ENCODE measurements at places on chromosomes 16 and 17.

DNA sequence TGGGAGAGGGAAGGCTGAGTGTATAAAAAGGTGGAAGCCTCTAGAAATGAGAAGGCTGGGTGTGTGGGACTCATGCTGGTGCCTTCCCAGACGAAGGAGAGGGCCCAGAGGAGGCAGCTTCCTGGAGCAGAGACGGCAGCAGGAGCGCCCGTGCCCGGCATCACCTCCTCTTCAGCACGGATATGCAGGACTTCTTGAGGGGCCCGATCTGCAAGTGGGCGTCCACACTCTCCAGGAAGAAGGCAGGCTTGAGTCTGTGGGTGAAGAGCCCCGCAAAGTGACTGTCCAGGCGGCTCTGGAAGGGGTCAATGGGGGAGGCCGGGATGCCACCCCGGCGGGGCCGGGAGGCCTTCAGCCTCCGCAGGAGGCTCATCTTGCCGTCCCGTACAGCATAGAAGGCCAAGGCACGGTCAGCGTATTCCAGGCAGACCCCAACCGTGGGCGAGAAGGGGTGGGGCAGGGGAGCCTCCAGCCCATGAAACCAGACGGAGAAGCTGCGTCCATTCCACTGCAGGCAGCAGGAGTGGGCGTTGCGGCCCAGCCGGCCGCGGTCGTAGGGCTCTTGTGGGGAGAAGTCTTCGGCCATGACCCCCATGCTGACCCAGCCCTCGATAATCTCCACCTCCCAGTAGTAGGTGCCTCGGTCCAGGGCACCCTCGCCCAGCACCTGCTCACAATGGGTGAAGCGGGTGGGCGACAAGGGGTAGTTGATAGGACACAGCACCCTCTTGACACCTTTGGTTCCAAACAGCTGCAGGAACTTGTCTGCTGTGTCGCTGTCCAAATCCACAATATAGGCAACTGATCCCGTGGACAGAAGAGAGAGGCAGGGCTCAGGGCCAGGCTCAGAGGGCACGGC lies 3.8 kb downstream of the TRIM47 start:
- no peak for DNase-seq

GRCh38 chr16:59324462-59324861 lies 590.3 kb upstream of the GOT2 start:
- DNase-seq: no peak

GRCh38 chr17:15364615-15365014 lies 23.2 kb upstream of the TEKT3 start:
- DNase-seq: no peak

DNA sequence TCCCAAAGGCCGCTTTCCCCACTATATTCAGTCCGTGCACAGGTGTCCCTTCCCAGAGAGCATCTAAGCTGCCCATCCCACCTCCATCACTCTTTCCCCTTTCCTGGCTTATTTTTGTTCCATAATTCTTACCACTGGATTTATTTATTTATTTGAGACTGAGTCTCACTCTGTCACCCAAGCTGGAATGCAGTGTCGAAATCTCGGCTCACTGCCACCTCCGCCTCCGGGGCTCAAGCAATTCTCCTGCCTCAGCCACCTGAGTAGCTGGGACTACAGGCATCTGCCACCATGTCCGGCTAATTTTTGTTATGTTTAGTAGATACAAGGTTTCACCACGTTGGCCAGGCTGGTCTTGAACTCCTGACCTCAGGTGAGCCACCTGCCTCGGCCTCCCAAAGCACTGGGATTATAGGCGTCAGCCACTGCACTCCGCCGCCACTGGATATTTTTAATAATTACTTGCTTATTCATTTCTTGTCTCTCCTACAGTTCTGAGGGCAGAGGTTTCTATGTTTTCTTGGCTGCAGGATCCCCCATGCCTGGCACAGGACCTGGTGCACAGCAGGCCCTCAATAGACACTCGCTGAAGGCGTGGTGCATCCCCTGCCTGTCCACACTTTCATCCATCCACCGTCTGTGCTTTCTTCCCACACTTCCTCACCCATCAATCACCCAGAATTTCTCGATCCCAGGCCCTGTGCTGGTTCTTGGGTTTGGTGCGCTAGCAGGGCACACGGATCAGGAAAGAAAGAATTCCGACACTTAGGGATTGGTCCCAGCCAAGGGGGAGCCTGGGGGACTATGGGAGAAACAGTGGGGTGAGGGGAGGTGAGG lies 9.9 kb upstream of the ADGRG1 start:
- DNase-seq: no peak

GRCh38 chr17:15381707-15382106 lies 40.3 kb upstream of the TEKT3 start:
- no peak for DNase-seq

GRCh38 chr16:75477680-75478473 lies 13.4 kb upstream of the TMEM170A start:
- no peak for DNase-seq

GRCh38 chr16:686459-687260 lies 2.5 kb upstream of the JMJD8 start:
- no peak for DNase-seq

DNA sequence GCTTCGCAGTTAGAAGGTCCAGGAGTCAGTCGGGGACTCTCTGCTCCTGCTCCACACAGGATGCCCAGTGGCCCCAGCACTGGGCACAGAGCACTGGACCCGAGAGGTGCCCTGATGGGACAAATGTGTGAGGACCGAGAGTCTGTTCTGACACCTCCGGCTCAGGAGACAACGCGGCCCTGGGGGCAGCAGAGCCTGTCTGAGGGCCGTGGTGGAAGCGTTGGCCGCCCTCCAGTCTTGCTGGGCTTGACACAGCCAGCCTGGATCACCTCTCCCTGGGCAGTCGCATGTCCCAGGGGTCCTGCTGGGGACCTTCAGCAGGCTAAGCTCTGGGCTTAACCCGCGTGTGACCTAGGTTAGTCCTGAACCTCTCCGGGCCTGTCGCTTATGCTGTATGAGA lies 23.1 kb downstream of the LGALS9 start:
- DNase-seq: no peak

GRCh38 chr16:70767377-70768202 lies 33.4 kb downstream of the VAC14 start:
- DNase-seq: no peak

DNA sequence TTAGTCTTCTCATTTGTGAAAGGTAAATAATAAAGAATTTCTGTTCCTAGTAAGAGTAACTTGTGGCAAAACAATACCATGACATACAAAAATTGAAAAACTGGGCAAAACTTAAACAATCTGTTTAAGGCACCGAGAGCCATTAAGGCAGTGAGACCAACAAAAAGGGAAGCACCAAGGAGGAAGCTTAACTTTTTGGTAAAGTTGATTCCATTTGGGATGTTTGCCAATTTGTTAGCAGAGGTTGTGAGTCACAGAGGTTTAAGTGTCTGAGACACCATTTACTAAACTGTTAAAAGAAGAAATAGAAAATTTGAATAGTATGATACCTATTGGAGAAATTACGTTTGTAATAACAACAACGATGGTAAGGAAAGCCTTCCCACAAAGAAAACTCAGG lies 4.9 kb downstream of the SLC35G3 start:
- DNase-seq: no peak

GRCh38 chr16:79972053-79972704 lies 371.6 kb upstream of the MAF start:
- DNase-seq: no peak

- DNase-seq: no peak
These were observed 31.8 kb upstream of the RASD1 start for GRCh38 chr17:17527956-17528500.

DNA sequence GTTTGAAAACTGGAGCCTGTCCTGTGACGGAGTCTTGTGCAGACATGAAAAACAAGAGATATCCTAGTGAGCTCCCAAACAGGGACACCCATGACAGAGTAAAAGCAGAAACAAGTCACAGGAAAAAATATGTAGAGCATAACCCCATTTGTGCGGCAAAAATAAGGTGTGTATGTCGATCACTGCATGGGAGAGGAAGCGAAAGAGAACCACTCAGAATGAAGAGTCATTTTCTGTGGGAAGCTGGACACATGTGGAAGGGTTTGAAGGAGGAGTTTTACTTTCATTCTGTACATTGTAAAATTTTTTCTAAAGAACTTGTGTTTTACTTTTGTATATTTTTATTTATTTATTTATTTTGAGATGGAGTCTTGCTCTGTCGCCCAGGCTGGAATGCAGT lies 72.1 kb downstream of the JPH3 start:
- DNase-seq: no peak

DNA sequence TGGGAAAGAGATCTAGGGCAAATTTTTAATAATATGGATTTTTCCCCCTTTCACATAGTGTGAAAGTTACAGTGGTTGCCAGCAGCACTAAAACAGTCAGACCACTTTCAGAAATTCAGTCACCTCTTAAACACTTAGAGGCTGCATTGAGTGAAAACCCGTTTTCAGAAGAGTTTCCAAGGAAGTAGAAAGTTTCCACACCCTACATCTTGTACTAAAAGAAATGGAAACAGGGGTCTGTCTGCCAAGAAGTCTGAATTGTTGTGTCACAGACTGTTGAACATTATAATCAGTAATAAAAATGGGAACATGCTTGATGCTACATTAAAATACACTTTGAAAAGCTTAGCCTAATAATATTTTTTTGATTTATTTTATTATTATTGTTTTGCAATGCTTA lies 278.9 kb upstream of the KCNJ16 start:
- DNase-seq: no peak

GRCh38 chr17:9132944-9133610 lies 111.8 kb downstream of the NTN1 start:
- DNase-seq: no peak

- no peak for DNase-seq
These were observed 54.9 kb upstream of the DLX4 start for GRCh38 chr17:49914096-49914490.

DNA sequence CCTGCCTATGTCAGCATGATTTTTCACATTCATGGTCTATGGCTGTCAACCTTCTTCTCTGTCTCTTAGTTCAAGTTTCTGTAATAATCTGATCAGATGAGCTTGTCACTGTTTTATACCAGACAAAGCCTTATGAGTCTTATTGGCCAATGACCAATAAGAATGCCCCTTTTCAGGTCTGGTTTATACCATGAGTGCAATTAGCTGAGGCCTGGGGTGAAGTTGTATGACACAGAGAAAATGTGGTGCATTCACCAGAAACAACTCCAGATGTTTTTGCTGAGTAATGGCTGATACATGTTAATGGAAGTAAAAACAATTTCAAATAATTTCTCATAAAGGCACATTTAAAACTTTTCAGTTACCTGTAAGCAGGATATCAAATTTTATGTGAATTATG lies 218.6 kb upstream of the CDH8 start:
- DNase-seq: no peak

DNA sequence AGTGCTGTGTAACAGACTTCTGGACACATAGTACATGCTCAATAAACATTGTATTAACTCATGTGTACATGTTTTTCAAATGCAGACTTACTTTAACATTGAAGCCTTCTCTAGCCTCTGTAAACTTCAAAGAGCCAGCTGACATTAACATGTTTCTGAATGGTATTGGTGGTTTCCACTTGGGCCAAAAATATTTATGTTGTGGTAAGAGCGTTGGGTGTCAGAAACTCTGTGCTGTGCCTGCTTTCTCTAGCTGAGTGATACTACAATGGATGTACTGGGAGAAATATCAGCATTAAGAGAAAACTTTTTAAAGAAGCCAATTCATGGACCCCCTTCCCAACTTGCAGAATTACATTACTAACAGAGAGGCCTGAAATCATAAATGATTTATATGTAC lies 1951.7 kb downstream of the TP53TG3F start:
- no peak for DNase-seq

DNA sequence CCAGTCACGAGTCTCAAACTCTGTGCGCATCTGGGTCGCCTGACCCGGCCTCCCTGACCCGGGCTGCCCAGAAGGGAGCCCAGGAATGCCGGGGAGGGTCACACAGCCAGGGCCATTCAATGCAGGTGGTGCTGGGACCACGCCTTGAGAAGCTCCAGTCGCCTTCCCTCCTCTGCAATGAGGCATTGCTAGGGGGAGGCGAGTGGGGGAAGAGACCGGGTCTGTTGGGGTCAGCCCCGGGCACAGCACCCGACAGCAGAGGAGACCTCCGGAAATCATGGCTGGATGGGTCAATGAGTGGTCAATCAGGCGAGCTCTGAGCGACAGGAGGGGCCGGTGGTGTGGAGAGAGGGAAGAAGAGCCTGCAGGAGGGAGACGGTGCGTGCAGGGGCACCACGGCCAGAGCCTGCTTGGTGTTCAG lies 13.3 kb downstream of the JPH3 start:
- DNase-seq: no peak

- no peak for DNase-seq
These were observed 50.1 kb downstream of the PECAM1 start for GRCh38 chr17:64340557-64340956.

DNA sequence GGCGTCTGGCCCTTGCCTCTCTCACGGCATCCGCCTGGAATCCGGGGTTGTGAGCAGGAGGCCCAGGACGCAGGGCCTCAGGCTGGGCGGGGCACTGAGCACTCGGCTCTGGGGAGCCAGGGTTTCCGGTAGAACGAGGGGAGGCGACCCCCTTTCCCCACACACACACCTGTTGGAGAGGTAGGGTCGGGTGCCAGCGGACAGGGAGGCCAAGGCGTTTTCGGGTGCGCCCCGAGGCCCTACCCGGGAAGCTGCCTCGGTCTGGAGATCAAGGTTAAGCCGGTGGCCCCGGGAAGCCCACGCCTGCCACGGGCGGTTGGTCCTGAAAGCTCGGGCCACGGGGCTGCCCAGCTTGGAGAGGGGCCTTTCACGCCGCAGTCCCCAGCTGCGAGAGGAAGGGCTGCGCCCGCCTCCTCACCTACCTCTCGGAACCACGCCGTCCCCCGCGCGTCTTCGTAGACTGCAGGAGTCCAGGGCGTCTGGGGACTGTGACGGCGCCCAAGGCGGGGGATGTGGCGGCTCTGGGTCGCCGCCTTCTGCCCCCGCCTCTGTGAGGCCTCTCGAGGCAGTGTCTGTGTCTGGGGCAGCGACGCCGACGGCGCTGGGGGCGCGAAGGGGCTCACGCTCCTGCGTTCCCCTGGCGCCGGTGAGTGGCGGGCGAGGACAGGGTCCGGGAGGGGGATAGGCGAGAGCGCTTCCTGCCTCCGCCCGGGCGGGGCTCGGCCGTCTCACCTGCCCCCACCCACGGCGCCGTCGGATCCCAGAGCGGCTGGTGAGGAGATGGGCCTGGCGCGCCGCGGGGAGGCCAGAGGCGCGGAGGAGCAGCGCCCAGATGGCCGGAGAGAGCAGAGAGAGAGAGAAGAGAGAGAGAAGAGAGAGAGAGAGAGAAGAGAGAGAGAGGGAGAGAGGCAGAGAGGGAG lies 20.3 kb upstream of the HOXB9 start:
- no peak for DNase-seq

All from activated CD4-positive, alpha-beta T cell treated with anti-CD3 and anti-CD28 coated beads for 24 hours (primary cell).